ENCODE measurements at places on chromosomes 12 and 14.
A peak's percentile ranks its signal among the peaks of the same experiment; 100 is the strongest.

- no peak for DNase-seq
Measured at GRCh38 chr14:76927971-76928700, 100.4 kb downstream of the IRF2BPL start.

GRCh38 chr12:128745772-128746689 is 77.7 kb downstream of the SLC15A4 start:
- no peak for DNase-seq

DNA sequence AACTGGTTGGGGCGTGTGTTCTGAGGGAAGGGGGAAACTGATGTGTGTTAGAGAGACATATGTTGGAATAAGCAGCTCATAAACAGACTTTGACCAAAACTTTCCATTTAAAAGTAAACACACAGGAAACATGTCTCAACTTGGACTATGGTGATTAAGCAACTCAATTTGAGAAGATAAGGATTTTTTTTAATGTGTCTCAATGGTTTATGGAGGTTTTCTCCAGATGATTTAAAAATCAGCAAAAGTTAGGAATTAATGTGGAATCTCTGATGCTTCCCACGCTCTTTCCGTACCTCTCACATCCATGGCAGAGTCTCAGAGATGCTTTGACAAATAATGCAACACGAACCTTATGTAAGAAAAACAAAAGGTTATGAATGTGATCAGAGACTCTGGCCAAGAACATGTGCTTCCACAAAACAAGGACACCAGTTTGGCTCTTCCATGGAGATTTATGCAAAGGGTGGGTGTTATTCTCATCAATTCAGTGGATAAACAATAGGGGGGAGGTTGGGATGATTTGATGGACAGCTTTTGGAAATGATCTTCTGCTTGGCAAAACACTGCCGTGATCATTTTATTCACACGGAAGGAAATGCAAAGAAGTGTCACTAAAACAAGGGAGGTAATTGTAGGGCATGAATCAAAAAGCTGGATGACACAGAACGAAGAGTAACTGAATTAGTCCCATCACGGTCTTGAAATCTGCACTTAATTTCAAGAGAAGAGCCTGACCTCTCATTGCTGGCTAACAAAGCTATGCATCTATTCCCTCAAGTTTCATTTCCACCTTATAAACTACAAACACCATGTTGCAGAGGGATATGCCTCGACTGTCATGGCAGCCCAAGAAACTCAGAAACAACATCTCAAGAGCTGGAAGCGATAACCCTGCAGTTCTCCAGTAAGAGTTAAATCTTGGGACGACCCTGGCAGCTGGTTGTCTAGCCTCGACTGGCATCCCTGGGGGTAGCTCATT is 76.5 kb downstream of the FOXN3 start:
- DNase-seq = no peak

GRCh38 chr12:72673853-72674252 is 401.7 kb downstream of the TRHDE start:
- no peak for DNase-seq

DNA sequence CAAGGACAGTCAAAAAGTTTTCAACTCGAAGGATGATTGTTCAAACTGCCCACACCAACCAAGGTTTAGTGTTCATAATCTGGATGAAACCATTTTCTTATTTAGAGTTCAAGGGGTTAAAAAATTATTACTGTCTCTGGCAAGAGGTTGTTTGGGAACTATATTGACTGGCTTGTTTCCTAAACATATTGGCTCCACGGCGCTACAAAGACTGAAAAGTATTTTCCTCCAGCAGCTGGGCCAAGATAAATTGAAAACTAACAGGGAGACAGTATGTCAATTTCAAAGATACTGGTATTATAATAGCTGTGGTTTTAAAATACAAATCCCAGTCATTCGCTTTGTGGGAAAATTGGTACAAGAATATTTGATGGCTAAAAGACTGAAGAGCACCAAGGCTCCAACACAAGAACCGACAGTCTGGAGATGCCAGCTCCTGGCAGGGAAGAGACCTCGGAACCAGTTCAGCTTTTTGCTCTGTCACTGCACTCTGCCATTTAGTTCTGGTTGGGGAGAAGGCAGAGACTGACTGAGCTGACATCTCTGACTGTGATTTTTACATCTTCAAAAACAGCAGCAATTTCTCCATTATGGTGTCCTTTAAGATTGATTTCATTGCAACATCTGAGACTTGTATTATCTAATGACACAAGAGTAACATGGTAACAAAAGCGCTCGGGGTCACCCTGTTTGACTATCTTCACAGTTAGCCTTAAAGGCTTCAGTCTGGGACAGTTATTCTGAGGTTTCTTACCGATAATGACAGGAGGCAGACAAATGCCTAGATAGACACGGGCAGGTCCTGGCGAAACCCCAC is 62.0 kb downstream of the ST8SIA1 start:
- DNase-seq = no peak

GRCh38 chr12:57241402-57242310 is 9.3 kb downstream of the STAC3 start:
- no peak for DNase-seq

GRCh38 chr14:87405563-87405962 is 587.4 kb downstream of the GALC start:
- no peak for DNase-seq

DNA sequence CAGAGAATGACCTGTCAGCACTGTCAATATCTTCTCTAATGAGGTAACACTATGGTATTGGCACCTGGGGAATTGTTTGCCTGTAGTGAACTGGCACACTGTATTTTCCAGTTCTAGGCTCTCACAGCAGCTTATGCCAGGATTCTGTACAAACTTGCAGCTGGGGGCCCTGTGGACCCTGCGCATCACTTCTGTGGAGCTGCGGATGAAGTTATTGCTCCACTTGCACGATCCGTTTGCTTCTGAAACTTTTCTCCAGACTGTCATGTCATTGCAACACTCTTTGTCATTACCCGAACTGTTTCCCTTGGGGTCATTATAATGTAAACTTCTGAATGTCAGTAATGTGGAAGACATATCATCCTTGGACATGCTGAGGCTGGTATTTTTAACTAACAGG is 3.9 kb downstream of the RNASE11 start:
- DNase-seq = no peak

- peak; percentile 58 for DNase-seq
Measured at GRCh38 chr12:125340791-125341190, 275.6 kb downstream of the AACS start.

DNA sequence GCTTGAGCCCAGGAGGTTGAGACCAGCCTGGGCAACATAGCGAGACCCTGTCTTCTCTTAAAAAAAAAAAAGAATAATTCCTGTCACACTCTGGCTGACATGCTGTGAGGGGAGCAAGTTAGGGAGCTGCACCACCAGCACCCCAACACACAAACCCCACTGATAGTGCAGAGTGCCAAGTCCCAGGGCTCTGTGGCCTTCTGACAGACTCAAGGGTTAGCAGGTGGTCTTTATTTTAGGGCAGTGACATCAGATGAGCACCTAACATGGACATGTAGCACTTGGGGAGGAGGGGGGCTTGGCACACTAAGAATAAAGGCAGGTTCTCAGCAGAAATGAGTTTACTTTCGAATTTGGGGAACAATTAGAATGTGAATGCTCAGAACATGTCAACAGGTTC is 6.8 kb downstream of the USP5 start:
- no peak for DNase-seq

DNA sequence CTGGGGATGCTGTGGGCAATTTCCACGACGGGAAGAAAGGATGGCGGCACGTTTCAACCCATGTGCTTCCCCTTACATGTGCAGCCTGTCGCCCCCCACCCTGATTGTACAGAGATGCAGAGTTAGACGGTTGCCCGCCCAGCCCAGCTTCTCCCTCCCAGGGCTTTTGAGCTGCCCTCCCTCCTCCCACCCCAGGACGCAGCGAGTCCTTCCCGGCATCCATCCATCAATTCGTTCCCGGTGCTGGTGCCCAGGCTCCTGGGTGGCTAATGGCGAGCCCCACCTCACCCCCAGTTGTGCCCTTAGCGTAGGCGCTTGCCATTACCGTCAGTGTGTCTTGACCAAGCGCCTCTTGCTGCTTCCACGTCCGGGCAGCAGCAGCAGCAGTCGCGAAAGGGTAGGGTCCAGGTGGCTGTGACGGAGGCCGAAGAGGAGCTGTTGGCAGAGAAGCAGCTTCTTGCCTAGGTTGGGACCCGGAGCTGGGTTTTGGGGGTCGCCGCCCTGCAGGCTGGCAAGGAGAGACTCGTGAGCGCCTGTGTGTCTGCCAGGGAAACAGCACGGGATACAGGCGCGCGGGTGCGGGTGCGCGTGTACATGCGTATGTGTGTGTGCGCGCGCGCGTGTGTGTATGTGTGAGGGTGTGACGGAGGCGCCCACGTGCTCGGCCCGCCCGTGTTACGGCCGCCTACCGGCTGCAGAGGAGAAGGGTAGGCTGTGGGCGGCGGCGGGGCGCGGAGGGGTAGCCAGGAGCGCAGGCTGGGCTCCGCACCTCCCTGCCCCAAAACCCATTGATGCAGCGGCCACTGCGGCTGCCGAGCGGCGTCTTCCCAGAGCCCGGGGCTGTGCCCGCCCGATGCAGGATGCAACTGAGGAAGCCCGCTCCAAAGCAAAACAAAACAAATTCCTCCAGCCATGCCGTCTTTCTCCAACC is at the start of gene SLC6A15:
Gene SLC6A15, minus strand, starts transcription at position 602 of the 931 bp plus-strand sequence. CDS start 20,679 bp downstream, outside the sequence.
- DNase-seq = peak; percentile 92
